RWPE1 (cell line): ENCODE measurements at places on chromosomes 16 and 17.

GRCh38 chr17:68036304-68037147 lies 991 bp downstream of the KPNA2 start:
- peak; percentile 38 for DNase-seq

GRCh38 chr16:88599092-88599733 lies 29.0 kb downstream of the ZC3H18 start:
- no peak for DNase-seq

DNA sequence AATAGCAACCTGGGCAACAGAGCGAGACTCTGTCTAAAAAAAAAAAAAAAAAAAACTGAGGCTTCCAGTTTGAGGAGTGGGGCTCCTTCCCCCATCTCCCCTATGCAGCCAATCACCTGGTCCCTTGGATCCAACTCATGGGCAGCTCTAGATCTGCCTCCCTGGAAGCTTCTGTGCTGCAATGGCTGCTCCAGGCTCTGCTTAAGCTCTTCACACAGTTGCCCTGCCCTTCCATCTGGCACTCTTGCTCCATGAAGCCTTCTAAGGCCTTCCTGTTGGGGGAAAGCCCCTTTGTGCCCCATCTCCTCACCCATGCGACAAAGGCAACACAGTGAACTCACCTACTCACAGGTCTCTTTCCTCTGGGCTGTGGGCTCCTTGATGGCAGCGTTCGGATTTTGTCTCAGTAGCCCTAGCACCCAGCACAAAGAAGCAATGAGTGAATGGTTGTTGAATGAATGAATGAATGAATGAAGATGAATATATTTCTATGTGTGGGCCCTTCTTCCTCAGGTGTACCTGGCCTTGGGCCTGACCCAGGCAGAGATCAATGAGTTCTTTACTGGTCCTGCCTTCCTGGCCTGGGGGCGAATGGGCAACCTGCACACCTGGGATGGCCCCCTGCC lies 1.9 kb downstream of the NAGLU start:
- no peak for DNase-seq

DNA sequence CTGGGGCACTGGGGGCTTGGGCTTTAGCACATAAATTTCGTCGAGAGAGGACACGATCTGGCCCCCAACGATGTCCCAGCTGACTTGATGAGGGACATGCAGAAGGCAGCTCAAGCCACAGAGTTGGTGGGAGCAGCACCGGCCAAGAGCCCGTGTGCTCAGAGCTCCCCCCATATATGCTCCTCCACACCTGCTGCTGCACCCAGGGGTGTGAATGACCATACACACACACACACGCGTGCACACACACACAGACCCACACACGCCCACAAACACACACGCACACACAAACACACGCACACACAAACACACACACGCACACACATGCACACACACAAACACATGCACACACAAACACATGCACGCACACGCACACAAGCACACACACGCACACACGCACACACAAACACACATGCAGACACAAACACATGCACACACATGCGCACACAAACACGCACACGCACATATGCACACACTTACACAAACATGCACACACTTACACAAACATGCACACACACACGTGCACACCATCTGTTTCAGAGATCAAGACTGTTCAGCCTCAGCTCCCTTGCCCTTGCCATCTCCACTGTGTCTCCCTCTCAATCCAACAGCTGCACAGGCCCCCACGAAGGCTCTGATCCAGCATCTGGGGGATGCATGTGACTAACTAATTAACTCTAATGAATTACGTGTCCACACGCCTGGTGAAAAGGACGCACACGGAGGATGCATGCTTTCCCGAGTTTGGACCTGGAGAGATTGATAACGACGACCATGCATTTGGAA lies 85.6 kb upstream of the TNRC6C start:
- no peak for DNase-seq

DNA sequence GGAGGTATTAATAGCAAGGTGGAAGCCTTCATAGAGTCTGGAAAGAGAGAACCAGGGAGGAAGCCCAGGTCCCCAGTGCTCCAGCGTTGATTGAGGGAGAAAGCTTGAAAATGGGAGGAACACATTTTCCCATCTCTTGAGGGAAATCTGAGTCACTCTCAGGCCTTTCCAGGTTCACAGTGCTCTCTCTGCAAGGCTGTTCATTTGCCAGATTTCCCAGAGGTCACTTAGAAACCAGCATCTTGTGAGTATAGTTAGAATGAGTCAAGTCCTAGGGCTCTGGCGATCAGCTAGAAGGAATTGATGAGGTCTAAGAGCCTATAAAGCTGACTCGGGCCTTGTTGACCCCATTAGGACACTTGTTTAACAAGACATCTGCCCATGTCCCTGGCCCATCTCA lies 17.7 kb upstream of the ZNF594 start:
- no peak for DNase-seq

- no peak for DNase-seq
These were observed 120.6 kb downstream of the IRF8 start for GRCh38 chr16:86019446-86020047.

GRCh38 chr16:1630450-1631213 lies 18.5 kb downstream of the CRAMP1 start:
- no peak for DNase-seq

GRCh38 chr17:44970136-44970741 lies 2.1 kb upstream of the C1QL1 start:
- no peak for DNase-seq

- DNase-seq: no peak
These were observed 30.8 kb upstream of the ABCA5 start for GRCh38 chr17:69357701-69358100.

GRCh38 chr17:28177351-28177750 lies 134.9 kb downstream of the NLK start:
- no peak for DNase-seq

GRCh38 chr17:50637829-50638605 lies 3.3 kb downstream of the ABCC3 start:
- DNase-seq: no peak

DNA sequence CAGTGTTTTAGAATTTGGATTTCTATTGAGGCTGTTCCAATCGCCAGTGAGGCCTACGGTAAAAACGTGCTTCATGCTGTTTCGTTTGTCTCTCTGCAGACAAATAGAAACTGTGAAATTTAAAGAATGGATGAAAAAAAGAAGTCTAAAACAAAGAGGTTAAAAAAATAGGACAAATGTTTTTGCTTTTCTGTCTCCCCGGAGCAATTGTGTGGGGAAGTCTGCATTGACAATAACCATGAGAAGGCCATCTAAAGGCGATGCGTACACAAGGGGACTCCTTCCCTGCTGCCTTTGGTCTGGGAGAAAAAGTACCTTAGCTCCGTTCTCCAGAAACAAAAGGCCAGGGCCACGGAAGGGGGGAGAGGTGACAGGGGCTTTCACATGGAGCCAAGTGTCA lies 4.6 kb upstream of the ZFHX3 start:
- DNase-seq: no peak

DNA sequence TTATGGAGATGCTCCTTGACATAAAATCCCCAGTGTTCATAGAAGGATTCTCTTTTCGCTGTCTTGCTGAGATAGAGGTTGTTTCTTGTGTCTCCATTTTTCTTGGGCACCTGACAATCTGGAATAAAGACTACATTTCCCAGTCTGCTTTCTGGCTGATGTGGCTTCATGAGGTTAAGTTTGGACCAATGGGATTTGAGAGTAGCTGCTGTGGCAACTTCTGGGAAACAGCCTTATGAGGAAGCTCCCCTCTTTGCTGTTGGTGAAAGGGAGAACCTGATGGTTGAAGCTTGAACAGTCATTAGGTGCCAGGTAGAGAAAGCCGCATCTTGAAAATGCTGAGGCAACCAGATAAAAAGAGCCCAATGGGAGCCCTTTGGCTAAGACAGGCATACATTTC lies 24.4 kb downstream of the HS3ST4 start:
- no peak for DNase-seq

GRCh38 chr16:56300242-56300623 lies 108.9 kb downstream of the GNAO1 start:
- no peak for DNase-seq

DNA sequence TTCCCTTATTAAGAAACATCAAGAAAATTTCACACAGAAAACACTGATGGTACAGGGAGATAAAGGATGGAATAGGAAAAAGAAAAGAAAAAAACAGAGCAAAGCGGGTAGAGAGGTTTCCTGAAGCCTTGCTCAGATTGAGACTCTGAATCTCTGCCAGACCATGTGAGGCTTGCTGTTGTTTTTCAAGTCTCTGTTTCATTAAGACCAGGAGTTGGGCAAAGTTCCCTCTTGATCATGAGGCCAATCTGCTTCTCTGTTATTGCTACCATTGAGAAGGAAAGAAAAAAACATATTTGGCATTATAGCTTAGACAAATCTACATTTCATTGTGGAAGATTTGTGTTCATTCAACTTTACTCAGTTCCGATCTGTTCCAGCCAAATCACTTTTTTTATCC lies 201.6 kb upstream of the SOX9 start:
- no peak for DNase-seq

DNA sequence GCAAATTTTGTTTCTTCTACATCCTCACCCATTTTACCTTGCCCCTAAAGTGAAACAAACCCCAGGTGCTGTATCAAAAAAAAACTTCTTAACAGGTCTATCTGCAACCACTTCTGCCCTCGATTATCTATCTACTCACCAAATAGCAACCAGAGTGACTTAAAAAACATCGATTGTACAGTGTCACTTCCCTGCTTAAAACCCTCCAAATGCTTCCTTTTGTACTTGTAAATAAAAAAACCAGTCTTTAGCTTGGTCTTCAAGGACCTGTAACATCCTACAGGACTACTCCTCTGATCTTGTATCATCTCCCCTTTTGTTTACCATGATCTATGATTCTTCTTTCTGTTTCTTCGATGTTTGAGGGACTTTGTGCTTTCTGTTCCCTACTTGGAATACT lies 82.7 kb upstream of the CORO6 start:
- no peak for DNase-seq

DNA sequence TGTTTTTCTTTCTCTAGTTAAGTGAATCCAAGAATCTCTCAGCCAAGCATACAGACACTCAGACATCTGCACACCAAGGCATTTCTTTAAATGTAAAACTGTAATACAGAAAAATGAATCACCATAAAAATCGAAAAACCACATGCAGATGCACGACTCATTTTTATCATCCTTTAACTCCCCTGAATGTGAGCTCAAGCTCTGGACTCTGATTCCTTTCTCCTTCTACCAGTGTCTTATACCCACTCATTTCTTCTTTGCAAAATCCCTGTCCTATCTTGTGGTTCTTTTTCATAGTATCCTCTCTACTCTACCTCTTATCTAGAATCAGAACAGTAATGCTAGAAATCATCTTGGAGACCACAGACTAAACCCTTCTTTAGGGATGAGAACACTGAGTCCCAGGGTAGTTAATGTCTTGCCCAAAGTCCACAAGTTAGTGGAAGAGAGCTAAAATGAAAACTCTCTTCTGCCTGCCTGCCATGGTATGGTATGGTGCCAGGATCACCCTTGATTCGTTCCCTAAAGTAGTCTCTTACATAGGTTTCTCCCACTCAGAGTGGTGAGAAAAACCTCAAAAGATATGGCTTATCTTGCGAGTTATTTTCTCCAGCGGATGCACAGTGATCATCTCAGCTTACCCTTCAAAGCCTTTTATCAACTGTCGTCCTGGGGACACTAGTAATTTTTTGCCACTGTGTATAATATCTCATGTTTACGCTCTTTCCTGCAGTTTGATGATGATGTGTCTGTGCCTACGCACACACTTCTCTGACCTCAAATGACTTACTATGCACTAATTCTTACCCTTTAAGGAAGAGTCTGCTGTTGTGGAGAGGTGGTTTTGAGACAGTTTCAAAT lies 30.2 kb downstream of the BRD7 start:
- no peak for DNase-seq

GRCh38 chr17:21381076-21381706 lies 5.0 kb downstream of the KCNJ12 start:
- no peak for DNase-seq

DNA sequence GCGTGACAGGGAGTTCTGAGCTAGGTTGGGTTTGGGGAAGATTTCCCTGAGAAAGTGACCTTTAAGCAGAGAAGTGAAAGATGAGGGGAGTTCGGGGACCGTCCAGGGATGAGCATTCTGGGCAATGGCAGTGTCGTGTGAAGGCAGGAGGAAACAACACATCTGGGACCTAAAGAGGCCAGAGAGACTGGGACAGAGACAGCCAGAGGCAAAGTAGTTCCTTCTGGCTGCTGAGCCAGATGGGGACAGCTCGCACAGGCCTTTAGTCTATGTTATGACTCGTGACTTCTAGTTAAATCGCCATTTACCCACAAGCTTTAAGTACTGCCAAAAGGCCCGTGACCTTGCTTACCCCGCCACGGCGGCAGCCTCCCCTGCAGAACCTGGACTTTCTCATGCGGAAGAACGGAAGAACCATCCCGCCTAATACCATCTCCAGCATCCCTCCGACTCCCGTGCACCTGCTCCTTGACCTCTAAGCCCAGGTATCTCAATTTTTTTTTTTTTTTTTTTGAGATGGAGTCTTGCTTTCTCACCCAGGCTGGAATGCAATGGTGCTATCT lies 8.5 kb upstream of the MED11 start:
- no peak for DNase-seq

- DNase-seq: no peak
These were observed 16.9 kb upstream of the ITGA3 start for GRCh38 chr17:50039058-50039457.

DNA sequence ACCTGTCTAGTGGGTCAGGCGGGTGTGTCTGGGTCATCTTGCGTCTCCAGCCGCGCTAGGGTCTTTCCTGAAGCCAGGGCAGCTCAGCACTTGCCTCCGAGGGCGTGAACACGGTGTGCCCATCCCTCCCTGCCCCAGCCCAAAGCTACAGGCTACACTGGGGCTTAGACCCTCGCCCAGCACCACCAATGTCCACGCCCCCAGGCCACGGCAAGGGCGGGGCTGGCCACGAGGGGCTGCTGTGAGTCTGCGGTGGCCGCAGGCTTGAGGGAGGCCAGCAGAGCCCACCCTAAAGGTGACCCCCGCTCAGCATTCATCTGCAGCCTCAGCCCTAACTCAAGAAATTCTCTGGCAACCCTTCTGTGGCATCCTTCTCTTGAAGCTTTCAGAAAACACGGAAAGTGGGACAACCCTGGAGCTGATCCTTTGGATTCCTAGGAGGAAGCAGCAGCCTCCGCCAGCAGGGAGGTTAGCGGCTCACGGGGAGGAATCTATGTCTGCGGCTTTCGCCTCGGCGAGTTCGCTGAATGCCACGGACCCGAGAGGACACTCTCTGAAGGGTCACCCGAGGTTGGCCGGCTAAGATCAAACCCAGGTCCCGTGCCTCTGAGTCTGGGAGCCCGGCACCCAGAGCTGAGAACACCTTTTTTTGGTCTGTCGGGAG lies 41.7 kb downstream of the TIMM22 start:
- DNase-seq: no peak

DNA sequence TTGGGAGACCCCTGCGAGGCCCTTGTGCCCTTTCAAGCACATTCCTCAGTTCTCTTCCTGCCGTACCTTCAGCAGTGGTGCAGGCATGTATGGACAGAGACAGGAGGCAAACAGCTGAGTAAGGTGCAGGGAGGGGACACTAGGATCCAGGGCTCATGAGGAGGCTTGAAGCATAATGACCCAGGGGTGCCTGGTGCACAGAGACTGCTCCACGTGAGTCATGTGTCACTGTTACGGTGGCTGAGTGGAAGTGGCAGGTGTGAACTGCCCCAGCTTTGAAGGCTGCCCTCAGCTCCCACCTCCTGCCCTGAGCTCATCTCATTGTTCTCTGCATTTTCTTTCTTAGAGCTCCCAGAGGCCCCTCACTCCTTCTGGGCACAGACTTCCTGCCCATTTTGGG lies 124.8 kb downstream of the NTN1 start:
- DNase-seq: peak; percentile 13
